Activated CD4-positive, alpha-beta T cell treated with anti-CD3 and anti-CD28 coated beads, Interleukin-2, Interleukin-6, amounts not matched to agents 100 ng/mL and 50 ng/mL, durations not matched to agents 16 hours and 8 hours (primary cell): ENCODE measurements at places on chromosomes 1 and 21.

GRCh38 chr1:38028671-38029070 is 16.1 kb downstream of the UTP11 start:
- no peak for DNase-seq

- no peak for DNase-seq
Observed at GRCh38 chr1:36352910-36353878, 29.7 kb upstream of the EVA1B start.

GRCh38 chr21:34989337-34990151 is 59.6 kb downstream of the RUNX1 start:
- peak; percentile 89 for DNase-seq

- DNase-seq, result peak; percentile 27
Observed at GRCh38 chr1:7827126-7827955, 25.5 kb downstream of the UTS2 start.

GRCh38 chr21:18163956-18164355 is 80.7 kb upstream of the CHODL start:
- no peak for DNase-seq

DNA sequence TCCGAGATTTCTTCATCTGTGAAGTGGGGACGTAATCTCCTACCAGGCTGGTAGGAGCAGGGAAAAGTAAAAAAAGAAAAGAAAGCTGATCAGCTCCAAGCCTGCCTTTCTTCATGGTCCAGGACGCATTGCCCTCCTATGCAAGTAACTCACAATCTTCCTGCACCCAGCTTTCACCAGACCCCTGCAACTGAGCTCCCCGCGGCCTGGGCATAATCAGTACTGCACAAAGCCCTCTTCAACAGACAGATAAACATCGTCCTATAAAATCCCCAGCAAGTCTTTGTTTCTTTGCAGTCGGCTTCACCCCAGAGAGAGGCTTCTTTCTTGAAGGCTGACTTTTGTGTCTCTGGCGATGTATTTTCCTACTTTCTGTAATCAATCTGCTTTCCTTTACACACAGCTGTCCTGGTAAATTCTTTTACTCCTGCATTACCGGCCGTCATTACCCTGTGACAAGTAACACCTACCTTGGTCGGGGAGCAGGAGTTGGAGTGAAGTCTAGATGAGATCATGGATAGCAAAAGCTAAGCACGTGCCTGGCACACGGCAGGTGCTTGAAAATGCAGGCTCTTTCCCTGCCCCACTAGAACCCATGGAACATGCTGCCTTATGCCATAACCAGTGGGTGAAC is 8.3 kb downstream of the PADI1 start:
- DNase-seq, result no peak

DNA sequence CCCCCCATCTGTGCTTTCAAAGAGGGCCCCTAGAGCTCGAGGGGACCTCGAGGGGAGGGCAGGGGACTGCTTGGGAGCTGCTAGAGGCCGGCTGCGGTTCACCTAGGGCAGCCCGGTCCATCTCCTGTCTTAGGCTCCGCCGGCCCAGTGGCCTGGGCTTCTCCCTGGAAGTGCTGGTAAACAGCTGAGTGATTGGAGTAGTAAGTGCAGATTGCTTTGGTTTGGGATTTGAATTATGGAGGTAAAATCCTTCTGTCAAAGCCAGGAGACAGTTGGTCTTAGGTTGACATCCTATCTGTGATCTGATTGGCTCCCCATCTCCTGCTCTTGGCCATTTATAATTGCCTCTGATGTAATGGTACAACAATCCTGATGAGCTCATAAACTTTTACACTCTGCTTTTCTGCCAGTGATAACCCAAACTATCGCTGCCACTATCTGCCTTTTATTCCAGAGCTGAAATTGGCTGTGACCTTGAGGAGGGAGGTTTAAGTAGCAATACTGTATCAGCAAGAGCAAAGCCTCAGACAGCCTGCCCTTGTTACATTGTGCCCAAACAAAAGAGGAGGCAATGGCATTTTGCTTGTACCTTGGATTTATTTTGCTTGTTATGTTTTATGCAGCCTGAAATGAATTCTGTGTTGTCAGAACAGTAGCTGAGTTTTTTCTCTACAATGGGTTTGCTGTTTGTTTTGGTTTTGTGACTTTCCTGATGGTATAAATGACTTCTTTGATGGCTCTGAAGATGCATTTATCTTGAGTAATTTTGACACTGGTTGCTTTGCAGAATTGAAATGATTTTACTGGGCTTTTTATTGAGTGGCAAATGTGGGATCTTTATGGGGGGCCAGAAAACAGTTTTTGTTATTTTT is 2.4 kb downstream of the ARID1A start:
- DNase-seq, result peak; percentile 78

- no peak for DNase-seq
Observed at GRCh38 chr1:207025146-207025880, 7.2 kb downstream of the C1orf116 start.

GRCh38 chr1:165014753-165015152 is 341.8 kb downstream of the LMX1A start:
- DNase-seq, result no peak

DNA sequence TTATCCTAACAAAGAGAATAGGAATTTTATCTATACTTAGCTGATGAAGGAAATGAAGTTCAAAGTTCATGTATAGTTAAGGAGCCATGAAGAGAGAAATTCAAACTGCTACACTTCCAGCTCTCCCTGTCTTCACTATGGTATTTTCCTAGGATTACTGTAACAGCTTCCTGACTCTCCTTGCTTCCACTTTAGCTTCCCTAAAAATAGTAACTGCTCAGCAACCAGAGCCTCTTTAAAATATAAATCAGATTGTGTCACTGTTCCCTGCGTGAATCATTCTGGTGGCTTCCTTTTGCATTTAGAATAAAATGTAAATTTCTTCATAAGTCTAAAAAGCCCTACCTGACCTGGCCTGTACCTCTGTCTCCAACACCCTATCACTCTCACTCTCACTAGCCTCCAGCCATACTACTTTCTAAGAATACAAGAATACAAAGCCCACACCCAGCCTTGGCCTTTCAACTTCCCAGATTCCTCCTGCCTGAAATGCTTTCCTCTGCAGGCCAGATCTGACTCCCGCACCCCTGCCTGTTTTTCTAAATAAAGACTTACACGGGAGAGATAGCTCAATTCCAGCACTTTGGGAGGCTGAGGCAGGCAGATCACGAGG is 30.5 kb downstream of the OR10J1 start:
- no peak for DNase-seq

- no peak for DNase-seq
Observed at GRCh38 chr1:155513300-155513916, 49.2 kb downstream of the ASH1L start.

- DNase-seq, result peak; percentile 6
Observed at GRCh38 chr21:39675993-39676661, 63.4 kb downstream of the B3GALT5 start.

- no peak for DNase-seq
Observed at GRCh38 chr1:203937678-203938330, 76.4 kb downstream of the SNRPE start.

- no peak for DNase-seq
Observed at GRCh38 chr1:26290122-26290881, 10.4 kb downstream of the SH3BGRL3 start.

DNA sequence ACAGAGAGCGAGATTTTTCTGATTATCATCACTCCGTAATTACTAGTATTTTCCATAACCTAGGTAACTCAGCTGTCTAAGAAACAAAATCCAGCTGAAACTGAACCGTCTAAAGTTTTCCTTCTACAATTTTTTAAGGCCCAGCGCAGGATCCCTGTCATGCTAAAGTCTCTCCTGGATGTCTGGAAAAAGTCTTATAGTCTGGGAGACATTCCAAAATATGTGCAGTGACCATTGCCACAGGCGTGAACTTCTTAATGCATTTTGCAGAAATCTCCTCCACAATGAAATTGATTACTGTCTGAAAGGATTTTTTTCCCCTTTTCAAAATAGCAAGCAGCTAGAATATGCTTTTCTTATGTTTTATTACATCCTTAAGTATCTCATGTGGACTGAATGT is 209.3 kb upstream of the C1orf105 start:
- DNase-seq, result no peak

GRCh38 chr21:42118901-42119300 is 47.8 kb downstream of the UMODL1 start:
- DNase-seq, result peak; percentile 10

DNA sequence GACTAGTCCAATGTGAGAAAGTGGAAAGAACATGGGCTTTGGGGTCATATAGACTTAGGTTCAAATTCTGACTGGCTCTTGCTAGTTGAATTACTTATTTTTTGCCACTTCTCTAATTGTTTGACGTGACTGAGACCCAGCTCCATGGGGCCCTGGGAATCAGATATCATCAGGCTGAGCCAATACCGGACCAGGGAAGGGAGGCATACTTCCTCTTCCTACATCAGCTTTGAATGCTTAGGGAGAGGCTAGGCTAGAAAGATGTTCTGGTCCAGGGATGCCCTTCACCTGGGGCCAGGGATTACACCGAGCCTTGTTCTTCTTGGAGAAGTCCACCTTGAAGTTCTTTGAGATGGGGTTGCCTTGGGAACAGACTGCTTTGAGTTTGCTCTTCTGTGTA is 3.7 kb upstream of the NR1I3 start:
- no peak for DNase-seq

- peak; percentile 30 for DNase-seq
Observed at GRCh38 chr1:214280386-214281020, 456 bp upstream of the SMYD2 start.

GRCh38 chr1:112674986-112675727 is 698 bp downstream of the MOV10 start:
- peak; percentile 33 for DNase-seq

- DNase-seq, result no peak
Observed at GRCh38 chr1:65281846-65282245, 27.5 kb upstream of the DNAJC6 start.

GRCh38 chr1:30521261-30521865 is 202.0 kb downstream of the MATN1 start:
- no peak for DNase-seq

GRCh38 chr1:203281851-203282661 is 23.3 kb upstream of the BTG2 start:
- DNase-seq, result no peak

DNA sequence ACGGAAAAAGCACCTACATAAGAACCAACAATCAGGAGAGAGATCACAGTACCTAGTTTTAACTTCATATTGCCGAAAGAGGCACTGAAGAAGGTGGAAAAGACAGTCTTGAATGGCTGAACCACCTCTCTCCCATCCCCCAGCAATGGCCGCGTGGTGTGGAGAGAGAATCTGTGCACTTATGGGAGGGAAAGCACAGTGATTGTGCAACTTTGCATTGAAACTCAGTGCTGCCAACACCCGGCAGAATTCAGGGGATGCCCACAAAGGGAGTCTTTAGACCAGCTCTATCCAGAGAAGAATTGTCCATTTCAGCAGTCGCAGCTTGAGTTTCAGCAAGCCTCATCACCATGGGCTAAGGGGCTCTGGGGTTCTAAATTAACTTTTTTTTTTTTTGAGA is 186.3 kb upstream of the USP25 start:
- DNase-seq, result no peak

DNA sequence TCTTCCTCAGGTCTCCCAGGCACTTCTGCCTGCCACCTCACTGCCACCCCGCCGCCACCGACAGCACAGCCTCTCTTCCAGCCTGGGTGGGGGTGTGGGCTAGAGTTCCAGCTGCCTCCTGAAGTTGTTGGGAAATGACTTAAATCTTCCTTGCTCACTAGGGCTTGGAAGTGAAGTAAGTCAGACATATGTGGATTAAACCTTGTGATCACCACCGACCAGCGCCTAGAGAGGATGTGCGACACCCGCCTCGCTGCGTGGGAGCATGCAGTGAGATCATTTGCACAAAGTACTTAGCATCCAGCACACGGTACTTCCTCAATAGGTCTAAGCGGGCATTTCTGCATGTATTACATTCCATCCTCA is 71.4 kb upstream of the FAM20B start:
- DNase-seq, result no peak

GRCh38 chr1:184650177-184650866 is 104.3 kb downstream of the EDEM3 start:
- no peak for DNase-seq

- DNase-seq, result no peak
Observed at GRCh38 chr1:58992643-58993042, 208.8 kb upstream of the JUN start.

- DNase-seq, result no peak
Observed at GRCh38 chr1:111746614-111746999, 7.4 kb upstream of the INKA2 start.

DNA sequence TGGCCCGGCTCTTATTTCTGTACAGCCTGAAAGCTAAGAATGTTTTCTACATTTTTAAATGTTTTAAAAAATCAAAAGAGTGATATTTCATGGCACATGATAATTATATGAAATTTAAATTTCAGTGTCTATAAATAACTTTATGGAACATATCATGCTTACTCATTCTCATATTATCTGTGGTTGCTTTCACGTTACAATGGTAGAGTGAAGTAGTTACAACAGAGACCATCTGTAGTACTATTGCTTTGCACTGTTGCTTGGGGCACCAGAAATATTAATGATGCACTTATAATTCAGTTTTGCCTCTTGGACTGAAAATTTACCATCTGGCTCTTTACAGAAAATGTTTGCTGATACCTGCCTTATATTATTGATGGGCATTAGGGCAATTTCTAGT is 481.6 kb downstream of the PLPP3 start:
- no peak for DNase-seq

DNA sequence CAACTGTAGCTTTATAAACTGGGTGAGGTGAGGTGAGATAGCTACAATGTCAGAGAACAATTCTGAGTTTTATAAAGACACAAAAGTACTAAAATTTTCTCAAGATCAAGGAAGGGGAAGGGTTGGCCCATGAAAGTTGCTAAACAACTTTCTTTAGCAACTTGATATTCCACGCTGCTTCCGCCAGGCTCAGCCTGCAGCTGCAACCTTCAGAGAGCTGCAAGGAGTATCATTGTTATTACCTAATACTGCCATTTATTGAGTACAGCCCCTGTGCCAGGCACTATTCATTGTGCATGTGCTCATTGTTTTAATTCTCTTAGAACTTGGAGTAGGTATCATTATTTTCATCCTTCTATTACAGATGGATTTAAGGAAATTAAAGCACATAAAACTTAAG is 34.1 kb upstream of the SUCO start:
- no peak for DNase-seq

DNA sequence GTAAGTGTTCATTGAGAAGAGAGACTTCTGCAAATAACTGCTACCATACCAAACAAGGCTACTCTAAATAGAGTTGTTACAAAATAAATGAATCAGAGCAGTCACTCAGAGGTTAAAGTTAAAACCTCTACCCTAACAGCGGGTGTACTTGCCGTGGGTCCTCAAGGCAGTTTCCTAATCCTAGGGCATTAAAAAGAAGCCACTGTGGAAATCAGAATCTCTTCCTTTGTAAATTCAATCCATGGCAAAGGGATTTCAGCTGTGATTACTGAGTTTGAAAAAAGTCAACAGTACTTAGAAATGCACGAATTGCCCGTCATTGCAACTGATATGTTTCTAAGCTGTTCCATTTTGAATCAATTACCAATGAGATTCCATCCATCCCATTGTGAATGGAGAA is 13.5 kb downstream of the TBX15 start:
- no peak for DNase-seq

GRCh38 chr1:189673217-189673616 is 804.4 kb downstream of the BRINP3 start:
- no peak for DNase-seq

DNA sequence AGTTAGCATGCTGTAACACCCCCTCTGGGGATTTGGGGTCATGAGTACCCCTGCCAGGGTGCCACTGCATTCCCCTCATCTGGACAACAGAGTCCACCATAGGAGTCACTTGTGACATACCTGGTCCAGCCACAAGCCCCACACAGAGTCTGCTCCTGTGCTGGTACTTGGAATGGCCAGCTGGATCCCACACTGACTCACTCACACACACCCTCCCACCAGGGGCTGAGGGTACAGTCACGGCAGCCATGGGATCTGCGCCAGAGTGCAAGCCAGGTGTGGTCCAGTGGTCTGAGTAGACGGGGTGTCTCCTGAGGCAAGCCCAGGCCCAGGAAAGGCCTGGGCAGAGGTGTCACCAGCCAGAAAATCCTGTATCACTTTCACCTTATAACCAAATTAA is 67.7 kb downstream of the MRPL39 start:
- no peak for DNase-seq
